Stimulated activated naive CD8-positive, alpha-beta T cell treated with anti-CD3 and anti-CD28 coated beads, Interleukin-15, amount 100 ng/mL, for 72 hours (primary cell): ENCODE measurements at places on chromosomes 1 and 21.

DNA sequence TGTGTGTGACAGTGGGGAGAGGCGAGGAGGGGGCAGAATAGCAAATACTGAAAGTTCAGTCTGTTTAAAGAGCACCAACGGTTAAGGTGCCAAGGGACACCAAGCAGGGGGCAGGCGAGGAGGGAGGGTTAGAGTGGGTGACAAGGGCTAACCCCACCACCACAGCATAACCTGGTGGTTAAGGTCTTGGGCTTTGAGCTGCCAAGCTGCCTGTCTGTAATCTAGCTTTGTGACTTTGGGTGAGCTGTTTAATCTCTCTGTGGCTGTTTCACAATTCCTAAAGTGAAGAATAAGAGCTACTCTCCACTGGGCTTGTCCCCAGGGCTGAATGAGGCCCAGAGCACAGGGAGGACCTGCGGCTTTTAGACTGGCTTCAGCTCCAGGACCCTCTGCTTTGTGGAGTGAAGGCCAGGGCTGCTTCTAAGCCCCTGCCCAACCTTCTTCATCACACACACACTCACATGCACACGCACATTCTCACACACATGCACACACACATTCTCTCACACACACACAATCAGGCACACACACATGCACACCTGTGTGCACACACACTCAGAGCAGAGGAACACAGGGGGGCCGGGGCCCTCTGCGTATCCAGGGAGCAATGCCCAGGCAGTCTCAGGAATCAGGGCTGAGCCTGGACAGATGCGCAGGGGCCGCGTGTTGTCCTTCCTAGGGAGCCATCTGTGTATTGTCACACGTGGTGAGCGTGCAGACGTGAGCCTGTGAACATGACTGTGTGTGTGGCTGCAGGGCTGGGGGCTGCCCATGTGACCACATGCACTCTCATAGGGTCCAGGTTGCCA lies 101.6 kb upstream of the TARDBP start:
- no peak for DNase-seq

DNA sequence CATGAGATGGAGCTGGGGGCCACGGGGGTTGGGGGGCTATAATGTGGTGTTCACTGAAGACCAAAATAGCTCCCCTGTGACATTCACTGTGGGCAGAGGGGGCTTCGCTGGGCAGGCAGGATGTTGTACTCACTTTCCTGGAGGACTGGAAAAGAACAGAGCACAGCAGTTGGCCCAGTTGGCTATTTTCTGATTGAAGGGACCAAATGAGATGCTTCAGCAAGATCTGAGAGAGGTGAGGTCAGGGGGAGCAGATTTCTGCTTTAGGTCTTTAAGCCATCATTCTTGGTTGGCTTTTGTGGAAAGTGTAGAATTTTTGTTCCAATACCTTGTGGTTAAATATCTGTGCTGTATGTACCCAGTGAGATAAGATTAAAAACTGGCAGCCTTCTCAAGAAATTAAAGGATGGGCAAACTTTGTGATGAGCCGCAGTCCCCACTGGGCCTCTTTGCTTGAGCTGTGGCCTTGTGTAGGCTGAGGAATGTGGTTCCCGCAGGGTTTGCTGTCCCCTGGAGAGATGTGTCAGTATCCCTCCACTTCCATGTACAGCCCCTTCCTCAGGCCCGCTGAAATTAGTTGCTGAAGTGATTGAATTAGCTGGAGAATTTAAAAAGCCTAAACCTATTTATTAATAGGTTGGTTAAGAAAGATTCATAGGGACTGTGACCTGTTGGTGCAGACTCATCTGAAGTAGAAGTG lies 80.7 kb downstream of the ATP5PO start:
- no peak for DNase-seq

- DNase-seq, result no peak
Measured at GRCh38 chr1:85398391-85399064, 66.4 kb downstream of the DDAH1 start.

DNA sequence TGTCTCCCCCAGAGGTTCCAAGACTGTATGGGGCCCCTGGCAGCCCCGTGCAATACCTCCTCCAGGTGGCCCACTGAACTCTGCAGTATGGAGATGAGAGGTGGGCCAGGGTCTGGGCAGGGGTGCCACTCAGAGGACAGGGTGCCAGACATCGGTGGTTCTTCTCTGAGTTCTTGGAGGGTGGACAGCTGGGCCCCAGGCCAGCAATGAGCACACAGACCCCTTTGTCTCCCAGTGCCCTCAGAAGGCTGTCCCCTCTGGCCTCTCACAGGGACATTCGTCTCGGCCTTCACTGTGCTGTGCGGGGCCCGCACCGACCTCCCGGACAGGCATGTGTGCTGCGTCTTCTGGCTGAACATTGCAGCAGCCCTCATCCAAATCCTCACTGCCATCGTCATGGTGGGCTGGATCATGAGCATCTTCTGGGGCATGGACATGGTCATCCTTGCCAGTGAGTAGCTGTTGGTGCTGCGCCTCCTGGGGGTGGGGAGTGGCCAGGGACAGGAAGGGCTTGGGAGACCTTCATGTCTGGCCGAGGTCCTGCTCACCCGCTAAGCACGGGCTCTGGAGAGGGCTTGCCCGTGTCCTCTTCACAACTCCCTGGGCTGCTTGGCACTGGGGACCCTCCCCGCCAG lies 48.1 kb downstream of the STUM start:
- DNase-seq, result no peak

DNA sequence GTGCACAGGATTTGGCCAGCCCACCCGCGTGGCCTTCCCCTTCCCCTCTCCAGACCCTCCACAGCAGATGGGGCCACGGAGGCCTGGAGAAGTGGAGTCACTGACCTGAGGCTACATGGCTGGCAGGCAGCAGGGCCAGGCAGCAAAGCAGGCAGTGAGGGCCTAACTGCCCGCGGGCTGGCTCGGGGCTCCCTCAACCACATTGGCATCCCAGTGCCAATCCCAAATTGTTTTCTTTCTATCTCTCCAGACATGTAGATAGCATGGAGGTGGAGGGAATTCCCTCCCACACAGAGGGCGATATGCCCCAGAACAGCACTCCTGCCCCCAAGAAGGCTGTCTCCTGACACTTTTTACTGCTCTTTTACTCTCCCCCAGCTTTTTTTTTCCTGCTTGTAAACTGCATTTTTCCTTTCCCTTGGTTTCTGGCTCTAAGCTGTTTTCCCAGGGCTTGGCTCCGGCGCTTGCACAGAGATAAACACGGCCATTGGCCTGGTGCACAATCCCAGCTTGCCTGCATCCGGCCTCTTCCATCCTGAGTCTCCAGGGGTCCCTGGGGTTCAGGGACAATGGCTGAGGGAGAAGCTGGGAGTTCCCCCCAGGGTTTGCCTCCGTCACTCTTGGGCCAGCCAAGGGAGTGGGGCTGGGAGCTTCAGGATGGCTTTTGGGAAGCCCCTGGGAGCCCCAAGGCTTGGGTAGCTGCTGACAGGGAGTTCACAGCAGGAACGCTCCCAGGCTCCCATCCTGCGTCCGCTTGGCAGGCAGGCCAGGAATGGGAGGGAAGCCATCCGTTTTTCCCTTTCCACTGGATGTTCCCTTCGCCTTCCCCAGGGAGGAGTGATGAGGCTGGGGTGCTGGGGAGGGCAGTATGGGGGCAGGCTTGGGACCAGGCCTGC lies 7.0 kb downstream of the EPHX1 start:
- no peak for DNase-seq

DNA sequence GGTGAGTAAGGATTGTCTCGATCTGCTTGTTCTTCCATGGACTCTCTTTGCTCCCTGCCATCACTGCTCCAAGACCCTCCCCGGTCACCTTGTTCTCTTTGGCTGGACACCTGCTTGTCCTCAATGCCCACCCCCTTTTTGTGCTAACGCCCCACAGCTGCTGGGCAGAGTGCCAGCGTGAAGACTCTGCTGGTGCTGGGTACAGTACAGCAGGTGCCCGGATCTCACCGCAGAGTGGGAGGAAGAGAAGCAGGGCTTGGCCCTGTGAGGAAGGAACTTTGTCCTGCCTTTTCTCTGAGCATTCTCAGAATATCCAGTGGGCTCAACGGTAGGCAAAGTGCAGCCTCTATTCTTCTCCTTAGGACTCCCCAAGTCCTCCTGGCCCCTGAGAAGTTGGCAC lies 90.1 kb downstream of the PLXNA2 start:
- DNase-seq, result no peak

- DNase-seq, result no peak
Measured at GRCh38 chr1:226661965-226662364, 77.1 kb downstream of the ITPKB start.

- no peak for DNase-seq
Measured at GRCh38 chr1:114234408-114235124, 80.9 kb upstream of the SYT6 start.

DNA sequence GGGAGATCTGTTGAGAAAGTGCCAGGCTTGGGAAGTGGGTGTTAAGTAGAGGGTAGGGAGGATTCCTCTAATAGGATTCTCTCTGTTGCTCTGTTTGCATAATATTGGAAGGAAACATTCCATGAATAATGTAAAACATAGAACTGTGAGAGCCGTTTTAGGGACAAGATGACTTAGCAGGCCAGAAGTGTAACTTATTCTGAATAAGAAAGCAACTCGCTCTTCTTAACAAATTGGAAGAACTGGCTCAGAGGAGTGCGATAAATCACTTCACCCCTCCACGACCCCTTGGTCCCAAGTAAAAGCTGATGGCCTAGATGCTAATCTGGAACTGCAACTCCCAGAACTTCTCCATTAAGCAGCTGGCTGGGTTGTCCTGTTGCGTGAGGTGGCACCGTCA lies 19.1 kb downstream of the SIM2 start:
- DNase-seq, result no peak

GRCh38 chr1:205434738-205435137 lies 12.9 kb upstream of the LEMD1 start:
- DNase-seq, result no peak

DNA sequence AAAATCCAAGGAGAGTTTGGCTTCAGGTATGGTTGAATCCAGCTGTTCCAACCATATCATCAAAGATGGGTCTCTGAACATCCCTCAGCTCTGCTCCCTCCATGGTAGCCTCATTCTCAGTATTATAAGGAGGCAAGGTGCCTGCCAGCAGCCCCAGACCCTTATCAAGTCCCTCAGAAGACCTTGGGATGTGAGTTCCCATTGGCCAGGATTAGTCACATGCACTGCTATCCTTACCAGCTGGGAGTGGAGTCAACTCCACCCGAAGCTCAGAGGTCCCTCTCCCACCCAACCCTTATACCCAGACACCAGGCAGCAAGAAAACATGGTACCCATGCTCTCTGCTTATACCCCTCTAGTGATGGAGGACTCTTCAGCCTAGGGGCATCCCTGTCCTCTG lies 153.7 kb upstream of the ZBTB40 start:
- DNase-seq, result no peak

GRCh38 chr1:26976621-26977510 lies 16.6 kb upstream of the KDF1 start:
- DNase-seq, result no peak

GRCh38 chr1:48661726-48662463 lies 114.8 kb downstream of the BEND5 start:
- no peak for DNase-seq

- no peak for DNase-seq
Measured at GRCh38 chr1:94777281-94777680, 42.9 kb upstream of the SLC44A3 start.
